ENCODE measurements at places on chromosomes 11 and 22.
A peak's percentile ranks its signal among the peaks of the same experiment; 100 is the strongest.

- no peaks in the 10 kb centered on the region for H3K4me1 ChIP-seq
- H3K27me3 ChIP-seq, result no peaks in the 10 kb centered on the region
- DNase-seq, result peak; percentile 98
- H3K36me3 ChIP-seq, result no peaks in the 10 kb centered on the region
- H3K27ac ChIP-seq, result peak overlapping the region; percentile 97
Observed at GRCh38 chr11:45209891-45210699, 63.7 kb downstream of the PRDM11 start.

- H3K27me3 ChIP-seq, result no peaks in the 10 kb centered on the region
- H3K4me3 ChIP-seq, result no peak overlapping the region
- no peaks in the 10 kb centered on the region for H3K4me1 ChIP-seq
- no peak for DNase-seq
- H3K36me3 ChIP-seq, result no peaks in the 10 kb centered on the region
- no peak overlapping the region for H3K27ac ChIP-seq
Observed at GRCh38 chr11:103850419-103851165, 185.8 kb upstream of the DDI1 start.

GRCh38 chr11:12377106-12377823, at the start of gene PARVA:
PARVA (plus strand) TSS chr11:12377571; CDS start chr11:12377648, 77 bp downstream.
- peak; percentile 64 for DNase-seq
- H3K4me1 ChIP-seq, result peaks cover 12% of the 10 kb centered on the region
- no peaks in the 10 kb centered on the region for H3K36me3 ChIP-seq
- H3K4me3 ChIP-seq, result peak within 1 kb of the TSS; percentile 48
- H3K27ac ChIP-seq, result peak within 1 kb of the TSS; percentile 99
- no peaks in the 10 kb centered on the region for H3K27me3 ChIP-seq

GRCh38 chr22:21657360-21658032, 8.3 kb upstream of the PPIL2 start:
- no peaks in the 10 kb centered on the region for H3K4me1 ChIP-seq
- no peaks in the 10 kb centered on the region for H3K27me3 ChIP-seq
- DNase-seq, result no peak
- H3K27ac ChIP-seq, result no peak overlapping the region

GRCh38 chr11:4127357-4127756, 32.8 kb downstream of the RRM1 start:
- no peaks in the 10 kb centered on the region for H3K27me3 ChIP-seq
- H3K27ac ChIP-seq, result no peak overlapping the region
- H3K36me3 ChIP-seq, result no peaks in the 10 kb centered on the region
- DNase-seq, result no peak

GRCh38 chr11:134554861-134555260, 142.8 kb upstream of the B3GAT1 start:
- H3K27me3 ChIP-seq, result no peaks in the 10 kb centered on the region
- H3K4me1 ChIP-seq, result no peaks in the 10 kb centered on the region
- no peak overlapping the region for H3K27ac ChIP-seq
- no peaks in the 10 kb centered on the region for H3K36me3 ChIP-seq
